Inflammatory macrophage treated with lipopolysaccharide for 4 hours (primary cell): ENCODE measurements at places on chromosomes 11 and 22.
A peak's percentile ranks its signal among the peaks of the same experiment; 100 is the strongest.

- DNase-seq = peak; percentile 70
Observed at GRCh38 chr11:130400781-130401483, 27.5 kb downstream of the ADAMTS8 start.

DNA sequence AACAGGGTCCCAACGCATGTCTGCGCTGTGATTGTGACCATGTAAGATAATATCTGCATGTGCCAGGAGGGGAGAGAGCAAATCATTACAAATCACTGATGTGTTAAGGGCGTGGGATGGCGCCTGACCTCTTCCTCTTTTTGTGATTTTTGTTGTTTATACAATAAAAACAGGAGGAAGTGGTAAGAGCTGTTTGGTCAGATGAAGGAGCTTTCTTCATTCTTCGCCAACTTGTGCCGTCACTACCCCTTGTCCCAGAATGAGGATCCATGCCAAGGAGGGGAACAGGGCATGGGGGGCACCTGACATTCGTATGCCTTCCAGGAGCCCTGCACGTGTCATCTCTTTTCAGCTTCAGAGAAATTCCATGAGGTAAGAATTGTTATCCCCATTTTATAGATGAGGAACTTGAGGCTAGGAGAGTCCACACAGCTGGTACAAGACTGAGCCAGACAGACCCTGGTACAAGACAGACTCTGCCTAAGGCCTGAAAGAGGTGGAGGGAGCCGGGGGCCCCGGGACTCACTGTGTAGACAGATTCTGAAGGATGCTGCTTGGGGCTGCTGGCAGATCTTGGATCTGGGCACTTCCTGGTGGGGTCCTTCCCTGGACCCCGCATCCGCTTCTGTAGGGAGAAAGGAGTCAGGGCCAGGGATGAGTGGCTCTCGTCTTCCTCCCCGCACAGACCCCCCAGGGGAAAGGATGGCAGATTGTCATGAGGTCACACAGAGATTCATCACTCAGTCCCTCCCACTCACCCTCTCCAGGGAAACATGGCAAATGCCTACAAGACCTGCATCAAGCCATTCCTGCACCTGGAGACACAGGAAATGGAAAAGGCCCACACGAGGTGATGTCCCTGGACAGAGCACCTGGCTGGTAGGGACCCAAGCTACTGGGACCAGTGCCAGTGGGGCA is 34.6 kb downstream of the NFAM1 start:
- DNase-seq = peak; percentile 95

DNA sequence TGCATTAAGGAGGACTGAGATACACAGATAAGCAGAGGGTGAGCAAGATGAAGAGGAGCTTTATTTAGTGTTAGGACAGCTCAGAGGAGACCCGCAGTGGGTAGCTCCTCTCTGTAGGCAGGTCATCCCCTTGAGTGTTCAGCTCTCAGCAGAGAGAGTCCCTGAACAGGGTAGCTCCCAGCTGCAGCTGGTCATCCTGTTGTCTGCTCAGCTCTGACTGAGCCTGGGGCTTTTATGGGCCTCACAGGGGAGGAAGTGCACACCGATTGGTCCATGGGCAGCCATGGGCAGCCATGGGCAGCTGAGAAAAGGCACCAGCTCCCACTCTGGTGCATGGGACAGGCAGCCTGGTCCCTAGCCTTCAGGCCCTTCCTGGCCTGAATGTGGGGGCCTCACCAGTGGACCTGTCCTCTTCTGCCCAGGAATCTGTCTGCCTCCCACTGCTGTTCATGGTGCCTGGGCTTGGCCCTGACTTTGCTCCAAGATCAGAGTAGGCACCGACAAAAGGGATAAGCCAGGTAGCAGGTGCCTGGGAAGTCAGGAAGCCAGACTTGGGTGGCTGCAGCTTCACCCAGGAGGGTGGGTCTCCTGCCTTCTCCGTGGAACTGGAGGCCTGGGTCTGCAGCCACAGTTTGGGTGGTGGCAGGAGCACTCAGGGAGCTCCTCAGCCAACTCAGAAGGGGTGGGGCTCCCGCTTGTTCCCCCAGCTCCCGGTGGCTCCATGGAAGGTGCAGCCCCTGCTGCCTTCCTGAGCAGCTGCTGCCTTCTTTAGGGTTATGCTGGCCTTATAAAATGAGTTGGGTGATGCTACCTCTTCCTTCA is 54.7 kb downstream of the MYEOV start:
- no peak for DNase-seq

DNA sequence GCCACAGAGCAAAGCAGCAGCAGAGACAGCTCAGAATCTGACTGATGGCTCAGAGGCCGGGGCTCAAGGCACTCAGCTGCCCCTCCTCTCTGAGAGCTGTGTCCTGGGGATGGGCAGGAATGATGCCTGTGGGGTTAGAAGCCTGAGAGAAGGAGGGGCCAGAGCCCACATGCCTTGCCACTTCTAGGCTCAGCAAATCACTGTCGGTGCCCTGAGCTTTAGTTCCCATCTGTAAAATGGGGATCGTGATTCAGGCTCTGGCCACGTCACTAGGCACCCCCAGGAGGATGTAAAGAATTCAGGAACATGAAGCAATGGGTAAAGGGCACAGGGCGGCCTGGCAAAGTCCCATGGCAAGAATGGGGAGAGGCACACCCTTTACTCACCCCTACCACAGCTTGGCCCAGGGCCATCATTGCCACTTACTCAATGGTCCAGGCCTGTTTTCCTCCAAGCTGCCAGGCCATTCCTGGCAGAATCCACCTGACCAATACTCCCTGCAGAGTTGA is 3.4 kb upstream of the CDC42EP2 start:
- DNase-seq = peak; percentile 73

- no peak for DNase-seq
Observed at GRCh38 chr22:38760477-38761201, 4.8 kb upstream of the SUN2 start.

- no peak for DNase-seq
Observed at GRCh38 chr11:108486331-108486730, 11.9 kb downstream of the POGLUT3 start.

DNA sequence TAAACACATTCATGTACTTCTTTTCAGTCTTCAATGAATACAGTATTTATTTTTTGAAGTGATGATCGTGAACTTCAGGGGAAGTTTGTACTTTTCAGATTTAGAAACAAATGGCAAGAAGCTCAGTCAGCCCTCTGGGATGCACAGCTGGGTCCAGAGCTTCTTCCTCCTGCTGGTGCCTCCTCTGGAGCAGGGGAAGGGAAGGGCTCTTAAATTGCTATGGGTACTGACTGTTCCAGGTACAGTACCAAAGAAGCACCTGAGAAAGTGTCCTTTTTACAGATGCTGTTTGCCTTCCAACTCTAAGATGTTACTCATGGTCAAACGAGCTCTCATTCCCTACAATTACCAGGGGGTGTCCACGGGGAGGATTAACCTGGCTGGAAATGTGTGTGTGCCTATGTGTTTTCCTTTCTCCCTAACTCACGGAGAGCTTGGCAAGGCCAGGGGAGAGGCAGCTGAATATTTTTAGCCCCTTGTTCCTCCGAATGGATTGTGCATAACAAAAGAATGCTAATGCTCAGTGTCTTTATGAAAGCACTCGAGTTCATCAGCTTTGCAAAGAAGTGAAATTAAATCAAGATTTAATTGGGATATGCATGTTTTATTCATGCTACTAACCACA is 313.7 kb upstream of the CADM1 start:
- DNase-seq = no peak
